ENCODE measurements at places on chromosomes 4 and X.

DNA sequence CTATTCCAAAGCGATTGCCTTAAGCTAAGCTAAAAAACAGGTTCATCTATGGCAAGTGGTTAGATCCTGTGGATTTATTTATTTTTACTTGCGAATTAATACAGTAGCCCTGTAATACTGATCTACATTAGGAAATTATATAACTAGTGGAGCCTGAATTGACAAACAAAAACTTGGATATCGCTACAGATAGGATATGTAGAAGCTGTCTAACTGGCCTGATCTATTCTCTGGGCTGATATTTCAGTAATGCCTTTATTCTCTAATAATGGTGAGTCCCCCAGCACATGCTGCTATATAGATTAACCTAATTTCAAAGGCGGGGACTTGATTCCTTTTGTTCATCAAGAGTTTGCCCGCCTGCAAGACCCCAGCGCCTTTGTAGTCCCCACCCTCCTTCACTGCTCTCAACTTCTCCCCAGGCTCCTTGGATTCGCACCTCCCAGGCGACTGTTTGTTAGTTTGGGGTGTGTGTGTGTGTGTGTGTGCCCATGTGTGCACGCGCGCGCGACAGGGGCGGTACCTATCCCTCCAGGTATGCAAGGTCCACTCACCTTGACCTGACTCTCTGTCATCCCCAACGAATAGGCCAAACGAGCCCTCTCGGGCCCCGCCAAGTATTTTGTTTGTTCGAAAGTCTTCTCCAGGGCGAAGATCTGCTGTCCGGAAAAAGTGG, 3.8 kb downstream of the NKX6-1 start:
- DNase-seq = no peak

DNA sequence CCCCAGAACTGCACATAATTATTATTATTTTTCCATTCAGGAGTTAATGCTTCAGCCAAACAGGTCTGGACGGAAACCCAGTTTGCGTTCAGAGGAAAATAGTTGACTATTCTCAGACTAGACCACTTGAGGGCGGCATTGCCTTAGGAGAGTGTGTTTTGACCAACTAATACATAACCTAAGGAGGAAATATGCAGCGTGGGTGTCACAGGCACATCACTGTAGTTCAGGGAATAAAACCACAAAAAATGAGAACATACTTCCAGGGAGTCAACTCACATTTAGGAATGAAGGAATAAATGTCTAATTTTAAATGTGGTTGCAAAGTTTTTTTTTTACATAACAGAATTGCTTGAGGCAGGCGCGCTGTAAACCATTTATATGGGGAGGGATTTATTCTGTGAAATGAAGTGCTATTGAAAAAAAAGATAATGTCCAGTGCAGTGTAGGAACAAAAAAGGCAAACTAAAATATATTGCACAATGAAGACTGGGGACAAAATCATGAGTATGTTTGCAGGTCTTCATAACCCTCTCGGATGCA, 93.3 kb downstream of the SYNPO2 start:
- peak; percentile 67 for DNase-seq

GRCh38 chr4:144634978-144635747, 10.8 kb upstream of the HHIP start:
- DNase-seq = no peak

- no peak for DNase-seq
Measured at GRCh38 chr4:124266721-124267120, 445.8 kb downstream of the ANKRD50 start.

- no peak for DNase-seq
Measured at GRCh38 chrX:72020204-72020603, 109.6 kb downstream of the NHSL2 start.

DNA sequence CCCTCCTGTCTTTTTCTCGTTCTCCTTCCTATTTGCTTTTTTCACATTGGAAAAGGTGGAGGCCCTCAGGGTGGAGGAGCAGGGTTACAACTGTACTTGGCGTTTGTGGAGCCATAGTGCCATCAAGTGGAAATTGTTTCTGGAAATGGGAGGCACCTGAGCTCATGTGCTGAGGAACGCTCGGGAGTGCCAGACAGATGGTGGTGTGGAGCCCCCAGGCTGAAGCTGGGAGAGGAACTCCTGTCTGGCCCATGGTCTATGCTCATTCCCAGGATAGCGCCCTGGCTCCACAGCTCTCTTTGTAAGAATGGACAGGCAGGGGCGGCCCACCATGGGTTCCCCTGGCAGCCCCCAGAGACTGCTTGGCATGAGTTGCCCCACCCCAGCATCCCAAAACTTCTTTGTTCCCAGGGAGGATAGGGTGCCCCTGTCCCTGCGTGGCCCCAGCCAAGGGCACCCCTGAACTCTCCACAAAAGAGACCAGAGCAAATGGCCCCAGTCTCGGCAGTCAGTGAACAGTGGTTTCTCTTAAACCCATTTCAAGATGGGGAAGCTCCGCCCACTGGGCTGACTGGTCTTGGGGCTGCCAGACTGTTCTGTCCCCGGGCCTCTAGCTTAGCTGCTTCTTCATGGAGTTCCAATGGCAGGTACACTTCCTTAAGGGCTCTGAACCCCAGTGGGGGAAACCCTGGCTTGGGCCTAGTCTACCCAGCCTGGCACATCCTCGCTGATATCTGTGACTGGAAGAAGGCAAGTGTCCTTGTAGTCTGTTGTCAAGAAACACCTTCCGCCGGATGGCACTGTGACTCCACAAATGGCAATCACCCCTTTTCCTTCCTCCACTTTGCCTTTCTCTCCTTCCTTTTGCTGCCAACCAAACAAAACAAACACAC, 70.1 kb downstream of the NBDY start:
- DNase-seq = no peak

- DNase-seq = no peak
Measured at GRCh38 chrX:131277543-131278136, 11.5 kb downstream of the IGSF1 start.

DNA sequence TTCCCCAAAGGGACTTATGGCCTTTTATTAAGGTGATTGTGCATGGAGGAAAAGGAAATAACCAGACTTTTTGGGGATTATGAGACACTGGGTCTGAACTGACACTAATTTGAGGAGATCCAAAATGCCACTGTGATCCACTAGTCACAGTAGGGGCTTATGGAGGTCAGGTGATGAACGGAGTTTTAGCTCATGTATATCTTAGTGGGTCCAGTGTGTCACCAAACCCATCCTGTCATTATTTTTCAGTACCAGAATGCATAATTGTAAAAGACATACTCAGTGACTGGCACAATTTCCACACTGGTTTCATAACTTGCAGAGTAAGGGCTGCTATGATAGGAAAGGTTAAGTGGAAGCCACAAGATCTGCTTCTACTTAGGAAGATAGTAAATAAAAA, 131.3 kb downstream of the RTL3 start:
- no peak for DNase-seq

DNA sequence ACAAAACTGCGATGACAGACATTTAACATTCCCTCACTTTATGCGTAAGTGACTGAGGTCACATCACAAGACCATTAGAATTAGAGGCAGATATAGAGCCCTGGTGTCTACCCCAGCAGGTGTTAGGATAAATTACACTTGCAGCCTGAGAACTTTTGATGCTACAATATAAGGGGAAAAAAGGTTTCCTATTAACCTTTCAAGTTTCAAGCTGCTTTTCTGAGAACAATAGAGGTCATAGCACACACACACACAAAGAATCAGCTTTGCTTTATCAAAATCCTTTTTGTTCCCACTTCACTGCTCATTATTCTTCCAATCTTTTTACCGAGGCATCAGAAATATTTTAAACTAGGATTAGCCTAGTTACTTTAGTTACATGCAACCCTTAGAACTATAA, 119.8 kb downstream of the COL25A1 start:
- DNase-seq = no peak

DNA sequence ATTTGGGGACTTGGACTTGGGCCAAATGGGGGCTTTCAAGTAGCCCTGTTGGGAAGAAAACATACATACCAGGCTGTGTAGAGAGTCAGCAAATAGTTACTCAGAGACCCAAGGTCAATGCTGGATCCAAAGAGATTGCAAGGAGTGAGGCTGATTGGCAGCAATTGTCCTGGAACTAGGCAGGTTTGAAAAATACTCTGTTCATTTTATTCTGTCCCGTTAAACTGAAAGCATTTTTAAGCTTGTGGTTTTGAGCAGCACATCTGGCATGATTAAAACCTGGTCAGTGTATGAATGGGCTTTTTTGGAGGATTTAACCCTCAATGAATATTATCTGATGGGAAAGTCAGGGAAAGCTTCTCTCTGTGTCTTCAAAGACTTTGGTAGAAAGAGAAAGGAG, 294.3 kb upstream of the BOD1L1 start:
- DNase-seq = no peak

GRCh38 chr4:78687818-78688217, 88.3 kb upstream of the BMP2K start:
- no peak for DNase-seq

- peak; percentile 70 for DNase-seq
Measured at GRCh38 chr4:140151699-140152012, 2.3 kb downstream of the MAML3 start.

DNA sequence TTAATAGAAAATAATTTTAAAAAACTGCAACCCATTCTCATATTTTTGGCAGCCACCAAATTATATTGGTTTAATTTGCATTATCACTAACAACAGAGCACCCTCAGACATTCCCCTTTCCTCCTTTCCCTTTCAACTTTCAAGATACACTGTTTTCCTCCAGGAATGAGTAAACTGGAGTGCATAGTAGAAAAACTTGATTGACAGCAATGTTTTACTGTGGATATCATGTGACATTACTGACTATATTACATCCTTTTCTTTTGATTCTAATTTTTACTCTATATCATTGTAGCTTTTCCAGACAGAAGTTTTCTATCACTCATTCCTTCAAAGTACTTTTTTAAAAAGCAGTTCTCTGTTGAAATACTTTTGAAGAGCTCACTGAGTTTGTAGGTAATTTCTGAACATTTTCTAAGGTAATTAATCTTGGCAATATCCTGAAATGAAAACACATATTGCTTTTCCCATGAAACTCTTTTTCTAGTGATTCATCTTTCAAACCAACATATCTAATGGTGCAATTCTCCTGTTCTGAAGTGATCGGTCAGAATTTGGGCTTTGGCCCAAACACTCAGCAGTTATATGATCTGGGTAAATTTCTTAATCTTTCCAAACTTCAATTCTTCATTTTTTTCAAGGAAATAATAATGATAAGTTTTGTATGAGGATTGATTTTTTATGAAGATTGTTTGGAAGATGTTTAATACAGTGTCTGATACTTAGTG, 920.4 kb upstream of the EPHA5 start:
- DNase-seq = no peak

DNA sequence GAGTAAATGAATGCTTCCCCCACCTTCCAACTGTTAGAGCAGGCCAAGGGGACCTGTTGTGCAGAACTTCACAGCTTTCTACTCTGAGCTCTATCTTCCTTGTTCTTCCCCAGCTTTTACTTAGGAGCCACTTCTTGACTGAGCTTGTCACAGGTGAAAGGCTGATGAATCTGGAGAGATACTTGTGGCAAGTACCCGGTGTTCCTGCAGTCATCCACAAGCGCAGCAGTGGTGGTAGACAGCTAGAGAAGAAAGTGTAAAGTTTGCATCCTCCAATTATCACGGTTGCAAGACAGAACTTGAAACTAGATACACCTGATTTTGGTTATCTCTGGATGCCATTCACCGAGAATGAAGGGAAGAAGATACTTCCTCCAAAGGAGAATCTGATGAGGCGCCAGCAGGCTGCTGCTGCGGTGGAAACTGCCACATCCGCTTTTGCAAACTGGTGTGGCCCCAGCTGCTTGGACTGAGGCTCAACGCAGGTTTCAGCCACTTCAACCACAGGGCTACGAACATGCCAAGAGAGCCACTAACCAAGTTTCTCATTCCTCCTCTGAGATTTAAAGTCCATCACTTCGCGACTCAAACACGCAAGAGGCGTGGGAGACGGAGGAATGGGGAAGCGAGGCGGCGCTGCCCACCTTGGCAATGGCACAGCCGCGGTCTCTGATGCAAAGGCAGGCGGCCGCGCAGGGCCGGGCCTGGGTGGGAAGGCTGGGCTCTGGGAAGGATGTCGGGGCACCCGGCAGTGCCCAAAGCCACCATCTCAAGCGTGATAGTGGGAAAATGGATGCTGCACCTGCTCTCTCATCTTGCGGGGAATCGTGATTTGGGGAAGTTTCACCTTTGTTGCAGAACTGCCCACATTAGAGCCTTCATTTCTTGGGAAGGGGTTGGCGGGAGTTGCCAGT, 1.3 kb upstream of the FHIP1A start:
- no peak for DNase-seq

DNA sequence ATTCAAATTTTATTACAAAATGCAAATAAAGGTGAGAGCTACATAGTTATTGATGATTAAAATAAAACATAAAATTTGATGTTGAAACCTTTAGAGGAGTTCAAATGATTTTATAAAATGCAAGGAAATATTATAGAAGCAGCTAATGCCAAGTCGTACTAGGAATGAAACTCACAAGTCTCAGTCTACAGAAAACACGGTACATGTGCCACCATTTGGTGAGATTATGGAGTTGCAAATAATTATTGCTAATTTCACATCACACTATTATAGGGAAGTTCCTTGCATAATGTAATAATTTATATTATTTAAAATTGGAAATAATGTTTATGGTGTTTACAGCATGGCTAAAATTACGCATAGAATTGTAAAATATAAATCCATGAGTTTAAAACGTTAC, 1601.7 kb upstream of the TENM3 start:
- no peak for DNase-seq

- DNase-seq = no peak
Measured at GRCh38 chrX:120662662-120663061, 32.8 kb upstream of the C1GALT1C1 start.

DNA sequence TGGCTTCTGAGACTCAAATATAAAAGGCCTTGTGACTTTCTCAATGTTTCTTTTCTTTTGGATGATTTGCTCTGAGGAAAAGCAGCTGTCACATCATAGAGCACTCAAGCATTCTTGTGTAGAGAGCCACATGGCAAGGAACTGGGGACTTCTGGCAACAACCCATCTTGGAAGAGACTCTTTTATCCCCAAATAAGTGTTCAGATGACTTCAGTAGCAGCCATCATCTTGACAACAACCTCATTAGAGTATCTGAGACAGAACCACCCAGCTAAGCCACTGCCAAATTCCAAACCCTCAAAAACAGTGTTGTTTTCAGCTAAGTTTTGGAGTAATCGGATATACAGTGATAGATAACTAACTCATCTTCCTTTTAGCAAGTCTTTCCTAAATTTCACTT, 1431.7 kb upstream of the IGFBP7 start:
- DNase-seq = no peak

DNA sequence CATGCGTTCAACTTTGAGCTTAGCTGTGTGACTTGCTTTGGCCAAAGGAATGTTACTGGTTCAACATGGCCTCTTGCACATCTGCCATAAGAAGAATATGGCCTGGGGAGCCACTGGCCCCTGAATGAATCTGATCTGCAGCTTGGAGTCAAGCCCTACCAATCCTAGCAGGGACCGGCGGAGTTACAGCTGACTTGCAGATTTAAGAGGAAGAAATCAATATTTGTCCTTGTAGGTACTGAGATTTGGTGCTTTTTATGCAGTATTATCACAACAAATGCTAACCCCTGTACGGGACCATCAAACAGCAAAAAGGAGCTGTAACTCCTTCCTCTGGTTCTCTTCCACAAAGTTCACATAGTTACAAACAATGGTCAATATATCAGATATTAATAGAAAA, 252.0 kb downstream of the LDB2 start:
- DNase-seq = no peak

- no peak for DNase-seq
Measured at GRCh38 chr4:101851672-101852071, 61.1 kb downstream of the BANK1 start.

GRCh38 chrX:109485470-109486340, 3.8 kb upstream of the GUCY2F start:
- peak; percentile 51 for DNase-seq

- DNase-seq = no peak
Measured at GRCh38 chrX:30982467-30982866, 89.4 kb downstream of the FTHL17 start.

All from ACHN (cell line).